ENCODE measurements at places on chromosomes 3 and 15.

- no peak for DNase-seq
Observed at GRCh38 chr15:39579487-39580116, 1.3 kb upstream of the THBS1 start.

DNA sequence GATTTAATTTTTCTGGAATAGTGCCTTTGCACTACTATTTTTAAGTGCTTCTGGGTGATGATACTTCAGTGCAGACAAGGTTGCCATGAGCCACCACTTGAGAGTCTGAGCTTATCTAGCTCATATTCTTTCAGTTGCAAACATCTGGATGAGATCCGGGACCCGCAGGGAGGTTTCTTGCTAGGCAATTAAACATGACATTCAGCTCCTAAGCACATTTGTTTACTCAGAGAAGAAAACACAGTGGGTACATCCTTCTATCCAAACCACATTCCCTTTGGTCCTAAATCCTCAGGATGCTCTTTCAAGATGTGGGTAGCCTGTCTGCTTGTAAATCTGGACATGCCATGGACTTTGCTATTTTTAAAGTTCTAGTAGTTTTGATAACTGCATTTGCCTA, 12.0 kb downstream of the PLSCR1 start:
- no peak for DNase-seq

GRCh38 chr3:8147711-8148110, 353.9 kb upstream of the LMCD1 start:
- no peak for DNase-seq

- DNase-seq: no peak
Observed at GRCh38 chr15:94744080-94744793, 512.9 kb downstream of the MCTP2 start.

- no peak for DNase-seq
Observed at GRCh38 chr3:190326930-190327329, 4.7 kb upstream of the CLDN1 start.

- DNase-seq: no peak
Observed at GRCh38 chr3:52021489-52022268, 26.0 kb upstream of the RPL29 start.

DNA sequence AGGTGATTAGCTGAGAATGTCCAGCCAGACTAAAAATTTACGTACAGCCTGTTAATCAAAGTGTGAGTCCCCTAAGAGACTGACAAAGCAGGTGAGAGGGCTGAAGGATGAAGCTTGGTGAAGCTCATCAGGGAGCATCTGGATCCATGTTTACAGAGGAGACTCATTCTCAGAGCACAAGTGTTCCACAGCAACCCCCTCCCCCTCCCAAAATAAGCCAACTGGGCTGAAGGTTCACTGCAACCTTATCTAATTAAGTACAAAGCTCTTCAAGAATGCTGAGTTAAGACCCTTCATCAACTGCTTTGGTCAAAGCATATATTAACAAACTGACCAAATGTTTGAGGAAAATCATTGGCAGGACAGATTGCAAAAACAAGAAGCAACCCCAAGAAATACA, 262.6 kb upstream of the ZNF385D start:
- DNase-seq: no peak

- DNase-seq: no peak
Observed at GRCh38 chr3:36765104-36765503, 751 bp upstream of the DCLK3 start.

DNA sequence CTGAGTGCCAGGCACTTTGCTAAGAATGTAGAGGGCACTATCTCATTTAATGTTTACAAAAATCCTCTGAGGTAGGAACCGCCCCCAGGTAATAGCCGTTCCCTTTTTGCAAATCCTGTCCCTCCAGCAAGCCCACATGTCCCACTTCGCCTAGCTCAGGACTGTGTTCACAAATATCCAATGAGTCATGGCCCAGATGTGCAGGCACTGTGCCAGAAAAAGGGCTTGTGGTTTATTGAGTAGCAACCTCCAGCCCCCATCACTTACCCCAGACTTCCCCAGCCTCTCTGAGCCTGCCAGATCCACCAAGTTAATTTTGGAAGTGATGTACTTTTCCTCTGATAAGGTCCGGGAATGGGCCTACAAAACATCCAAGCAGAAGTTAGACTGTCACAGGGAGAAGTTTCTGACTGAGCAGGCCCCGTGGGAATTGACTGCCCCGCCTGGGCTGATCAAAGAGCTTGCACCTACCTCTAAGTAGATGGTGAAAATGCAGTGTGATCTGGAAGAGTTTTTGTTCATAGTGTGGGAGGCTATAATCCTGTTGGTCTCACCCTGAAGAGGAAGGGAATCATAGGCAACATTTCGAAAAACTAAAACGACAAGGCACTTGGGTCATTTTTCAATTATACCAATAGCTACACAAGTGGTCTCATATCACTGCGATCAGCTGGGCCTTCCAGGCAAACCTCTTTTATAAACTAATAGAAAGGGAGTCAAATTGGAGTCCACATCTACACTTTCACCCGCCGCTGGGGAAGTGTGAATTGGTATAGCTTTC, 15.7 kb downstream of the KIF9 start:
- DNase-seq: peak; percentile 31

GRCh38 chr15:51575775-51576174, 46.8 kb downstream of the DMXL2 start:
- DNase-seq: no peak

- no peak for DNase-seq
Observed at GRCh38 chr3:31462050-31462569, 70.6 kb upstream of the STT3B start.

DNA sequence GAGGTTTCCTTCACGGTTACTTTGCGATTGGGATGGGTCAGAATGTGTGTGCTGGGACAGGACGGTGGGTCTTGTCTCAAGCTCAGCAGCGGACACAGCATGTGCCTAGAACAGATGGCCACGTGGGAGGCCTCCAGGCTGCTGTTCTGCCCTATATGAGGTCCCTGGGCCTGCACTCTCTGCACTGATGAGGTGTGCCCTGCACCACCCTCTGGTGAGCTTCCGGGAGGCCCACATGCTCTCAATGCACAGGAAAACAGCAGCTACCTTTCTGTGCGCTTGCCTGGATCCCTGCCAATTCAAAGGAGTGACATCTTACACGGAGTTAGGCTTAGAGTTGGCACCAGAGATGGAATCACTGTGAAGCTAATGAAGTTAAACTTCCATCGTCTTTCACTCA, 59.8 kb downstream of the BOC start:
- DNase-seq: no peak

DNA sequence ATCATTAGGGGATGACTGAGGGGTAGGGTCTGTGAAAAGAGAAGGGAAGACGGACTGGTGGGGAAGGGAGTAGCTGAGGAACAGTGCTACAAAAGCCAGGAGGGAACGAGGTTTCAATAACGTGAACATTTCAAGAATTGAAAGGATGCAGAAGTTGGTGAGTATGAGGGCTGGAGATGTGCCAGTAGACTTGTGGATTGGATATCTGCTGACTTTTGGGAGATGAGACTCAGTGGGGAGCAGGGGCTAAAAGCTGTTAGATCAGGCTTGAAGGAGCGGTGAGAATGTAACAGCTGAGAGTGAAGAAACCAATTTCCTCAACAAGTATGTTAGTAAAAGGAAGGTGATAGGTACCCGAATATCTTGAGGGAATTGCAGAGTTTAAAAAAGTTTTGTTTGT, 65.2 kb downstream of the GTPBP8 start:
- DNase-seq: no peak

GRCh38 chr15:39873978-39874377, 46.1 kb downstream of the GPR176 start:
- DNase-seq: no peak

GRCh38 chr3:3516384-3516783, 282.8 kb upstream of the LRRN1 start:
- no peak for DNase-seq

GRCh38 chr15:74378848-74379247, 11.4 kb upstream of the CYP11A1 start:
- DNase-seq: no peak

GRCh38 chr3:134859341-134859740, 64.3 kb downstream of the EPHB1 start:
- no peak for DNase-seq

GRCh38 chr15:99168601-99169580, 64.0 kb downstream of the SYNM start:
- DNase-seq: no peak

- no peak for DNase-seq
Observed at GRCh38 chr15:53581513-53581912, 177.9 kb downstream of the WDR72 start.

Data from stimulated activated CD8-positive, alpha-beta memory T cell treated with anti-CD3 and anti-CD28 coated beads, Interleukin-7, amount 100 ng/mL, for 1 hour (primary cell).